ENCODE measurements at places on chromosomes 16 and 17. TPM values are rescaled to one million over a fixed set of nuclear protein-coding genes. Genes with fewer than 3 reads are reported as not detected.

The CX3CL1 gene
- not detected for total RNA-seq

DNA sequence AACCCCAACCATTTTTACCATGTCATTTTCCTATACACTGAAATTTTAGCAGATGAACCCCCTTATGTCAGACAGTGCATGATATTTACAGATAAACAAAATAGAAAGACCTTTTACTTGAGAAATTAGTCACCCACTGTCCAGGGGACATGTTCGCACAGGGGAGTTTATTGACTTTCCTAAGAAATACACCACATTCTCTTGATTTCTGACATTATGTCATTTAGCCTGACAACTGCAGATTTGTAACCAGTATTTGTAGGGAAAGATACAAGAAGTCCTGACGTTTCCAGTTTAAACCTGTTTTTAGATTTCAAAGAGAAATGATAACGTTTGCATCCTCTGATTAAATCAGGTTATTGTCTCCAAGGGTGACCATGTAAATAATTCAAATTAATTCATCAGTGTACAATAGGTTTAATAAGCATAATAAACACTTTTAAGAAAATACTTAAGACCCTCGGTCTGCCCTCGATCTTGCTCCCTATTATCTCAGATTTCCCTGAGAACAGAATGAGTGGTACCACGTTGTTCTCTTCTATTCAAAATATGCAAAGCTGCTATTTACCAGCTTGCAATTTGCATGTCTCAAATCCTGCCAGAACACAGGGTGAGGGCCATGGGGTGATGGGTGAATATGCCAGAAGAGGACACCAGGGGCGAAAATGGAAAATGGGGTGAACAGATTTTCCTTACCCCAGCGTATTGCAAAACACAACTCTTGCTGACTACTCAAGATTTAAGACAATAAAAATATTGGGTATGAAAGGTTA, 2.1 kb upstream of the LYRM9 start:
- peaks cover 43% of the 10 kb centered on the region for H3K27me3 ChIP-seq
- H3K36me3 ChIP-seq = no peaks in the 10 kb centered on the region
- DNase-seq = no peak
- H3K4me3 ChIP-seq = no peak overlapping the region

DNA sequence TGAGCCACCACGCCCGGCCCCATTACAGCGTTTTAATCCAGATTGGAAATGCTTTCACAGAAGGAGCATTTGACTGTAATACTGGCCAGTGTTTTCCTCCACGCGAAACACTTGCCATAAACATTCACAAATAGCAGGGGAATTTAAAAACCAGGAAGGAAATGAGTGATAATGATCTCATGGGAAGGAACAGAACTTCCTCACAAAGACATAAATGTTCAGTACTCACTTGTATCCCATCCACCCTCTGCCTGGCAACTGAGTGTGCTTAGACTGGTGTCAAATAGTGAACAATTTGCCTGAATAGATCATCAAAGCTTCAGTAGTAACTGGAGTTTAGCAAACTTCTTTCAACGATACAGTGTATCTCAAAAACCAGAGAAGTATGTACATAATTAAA, 54.1 kb downstream of the PSMD12 start:
- no peak for DNase-seq
- H3K27ac ChIP-seq = no peak overlapping the region
- no peaks in the 10 kb centered on the region for H3K36me3 ChIP-seq
- no peak overlapping the region for H3K4me3 ChIP-seq
- H3K27me3 ChIP-seq = no peaks in the 10 kb centered on the region

DNA sequence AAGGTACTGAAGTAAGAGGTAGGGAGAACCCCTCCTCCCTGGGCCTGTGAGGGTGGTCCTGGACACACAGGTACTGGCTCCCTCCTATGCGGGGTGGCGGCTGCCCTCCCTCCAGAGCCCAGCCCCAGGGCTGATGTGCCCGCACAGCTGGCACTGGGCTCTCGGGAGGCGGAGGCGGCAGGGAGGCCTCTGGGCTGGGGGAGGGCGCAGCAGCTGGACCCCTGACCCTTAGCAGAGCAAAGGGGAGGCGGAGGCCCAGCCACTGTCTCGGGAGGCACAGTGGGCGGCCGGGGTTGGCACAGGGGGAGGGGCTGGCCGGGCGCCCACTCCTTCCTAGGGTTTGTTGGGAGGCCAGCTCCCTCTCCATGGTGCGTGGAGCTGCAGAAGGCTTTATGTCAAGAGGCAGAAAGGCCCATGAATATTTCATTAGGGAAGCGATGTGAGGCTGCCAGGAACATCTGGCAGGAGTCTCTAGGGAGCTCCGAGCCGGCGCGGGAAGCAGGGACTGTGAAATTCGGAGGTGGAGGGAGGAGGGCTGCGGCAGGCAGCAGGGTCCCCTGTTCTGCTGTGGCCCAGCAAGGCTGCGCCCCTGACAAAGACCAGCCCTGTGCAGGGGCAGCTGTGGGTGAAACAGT, 44.1 kb upstream of the ACSF3 start:
- DNase-seq = no peak
- no peak overlapping the region for H3K4me3 ChIP-seq
- no peak overlapping the region for H3K27ac ChIP-seq
- H3K4me1 ChIP-seq = no peaks in the 10 kb centered on the region

DNA sequence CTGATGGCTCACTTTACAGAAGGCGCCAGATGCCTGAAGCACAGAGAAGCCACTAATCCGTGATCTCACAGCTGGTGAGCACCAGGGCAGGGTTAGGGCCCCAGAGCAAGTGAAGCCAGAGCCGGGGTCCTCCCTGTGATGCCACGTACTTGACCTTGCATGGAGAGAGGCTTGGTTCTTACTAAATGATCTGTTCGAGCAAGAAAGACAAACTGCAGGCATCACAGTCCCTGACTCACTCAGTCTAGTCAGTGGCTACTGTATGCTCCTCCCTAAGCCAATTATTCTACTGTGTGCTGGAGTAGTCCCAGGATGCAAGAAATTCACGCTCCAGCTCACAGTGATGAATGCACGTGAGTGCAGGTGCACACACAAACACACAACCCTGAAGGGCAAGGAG, 55.4 kb downstream of the SDK2 start:
- H3K27me3 ChIP-seq = no peaks in the 10 kb centered on the region
- H3K4me1 ChIP-seq = peaks cover 59% of the 10 kb centered on the region
- no peak for DNase-seq
- H3K27ac ChIP-seq = no peak overlapping the region
- H3K36me3 ChIP-seq = no peaks in the 10 kb centered on the region

GRCh38 chr17:74305865-74306654, 20.0 kb upstream of the KIF19 start:
- peaks cover 7% of the 10 kb centered on the region for H3K27me3 ChIP-seq
- peaks cover 24% of the 10 kb centered on the region for H3K4me1 ChIP-seq
- H3K36me3 ChIP-seq = no peaks in the 10 kb centered on the region

DNA sequence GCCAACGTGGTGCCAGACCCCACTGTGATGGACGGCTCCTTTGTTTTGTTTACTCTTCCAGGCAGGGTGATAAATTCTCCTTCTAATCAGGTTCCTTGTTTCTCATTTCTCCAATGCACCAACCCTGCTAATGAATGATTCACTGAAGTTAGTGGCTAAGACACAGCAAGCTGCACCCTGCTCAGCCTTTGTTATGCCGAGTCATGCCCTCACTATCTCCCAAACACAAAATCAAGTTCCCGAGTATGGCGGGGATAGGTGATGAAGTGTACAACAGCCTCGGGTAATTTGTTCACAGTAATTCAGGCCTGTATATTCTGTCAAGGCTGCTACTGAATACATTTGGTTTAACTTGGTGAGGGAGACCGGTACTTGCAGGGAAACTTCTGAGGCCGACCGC, 83.8 kb upstream of the HS3ST4 start:
- no peak overlapping the region for H3K4me3 ChIP-seq
- H3K27me3 ChIP-seq = no peaks in the 10 kb centered on the region
- H3K4me1 ChIP-seq = no peaks in the 10 kb centered on the region
- no peak for DNase-seq
- no peaks in the 10 kb centered on the region for H3K36me3 ChIP-seq

GRCh38 chr17:52025236-52025635, 133.3 kb downstream of the CA10 start:
- H3K4me3 ChIP-seq = no peak overlapping the region
- no peaks in the 10 kb centered on the region for H3K36me3 ChIP-seq
- H3K27me3 ChIP-seq = no peaks in the 10 kb centered on the region

- peaks cover 12% of the 10 kb centered on the region for H3K36me3 ChIP-seq
- H3K4me1 ChIP-seq = no peaks in the 10 kb centered on the region
- H3K27ac ChIP-seq = no peak overlapping the region
- no peak for DNase-seq
- H3K27me3 ChIP-seq = peaks cover 2% of the 10 kb centered on the region
Observed at GRCh38 chr16:12659871-12660270, 143.8 kb downstream of the CPPED1 start.

DNA sequence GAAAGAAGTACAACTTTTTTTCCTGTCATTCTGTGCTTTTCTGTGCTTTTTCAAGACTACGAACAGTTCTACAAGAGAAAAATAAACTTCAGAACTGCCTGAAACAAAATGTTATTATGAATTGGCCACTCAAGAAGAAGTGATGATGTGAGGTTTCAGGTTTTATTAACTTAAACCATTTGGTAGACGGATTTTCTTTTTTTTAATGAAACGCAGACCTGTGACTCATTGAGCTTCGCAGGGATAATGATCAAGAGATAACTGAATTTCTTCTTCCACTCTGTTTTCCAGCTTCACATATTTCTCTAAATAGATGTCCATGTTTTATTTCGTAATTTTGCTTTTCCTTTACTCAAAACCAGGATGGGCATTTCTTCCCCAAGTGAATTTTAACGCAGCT, 32.7 kb downstream of the AIPL1 start:
- H3K4me3 ChIP-seq = no peak overlapping the region
- peaks cover 2% of the 10 kb centered on the region for H3K27me3 ChIP-seq
- H3K27ac ChIP-seq = no peak overlapping the region
- H3K36me3 ChIP-seq = no peaks in the 10 kb centered on the region
- no peaks in the 10 kb centered on the region for H3K4me1 ChIP-seq

The OR2C1 gene
- not detected for total RNA-seq

The SLC5A11 gene
- 0.07 TPM for total RNA-seq

The CACNG1 gene
- not detected for total RNA-seq

The TSPAN10 gene
- 0.66 TPM for total RNA-seq

The METTL22 gene
- 32.0 TPM for total RNA-seq

DNA sequence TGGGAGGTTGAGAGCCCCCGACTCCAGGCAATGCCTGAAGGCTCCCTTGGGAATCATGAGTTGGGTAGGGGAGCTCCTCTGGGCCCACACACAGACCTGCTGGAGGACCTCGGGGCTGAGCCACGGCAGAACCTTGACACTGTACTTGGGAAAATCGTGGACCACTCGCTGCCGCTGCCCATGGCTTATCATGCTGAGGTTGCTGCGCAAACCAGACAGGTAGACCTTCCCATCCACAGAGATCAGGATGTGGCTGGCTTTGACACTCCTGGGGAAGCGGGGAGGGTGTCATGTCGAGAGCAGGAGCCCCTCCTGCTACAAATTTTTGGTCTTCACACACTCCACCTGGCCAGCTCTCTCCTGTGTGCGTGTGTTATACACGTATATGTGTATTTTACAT, 7.2 kb upstream of the LIMD2 start:
- DNase-seq = no peak
- H3K4me3 ChIP-seq = peak overlapping the region; percentile 5
- H3K27ac ChIP-seq = peak overlapping the region; percentile 23
- H3K27me3 ChIP-seq = no peaks in the 10 kb centered on the region
- H3K4me1 ChIP-seq = peaks cover 63% of the 10 kb centered on the region
- H3K36me3 ChIP-seq = peaks cover 32% of the 10 kb centered on the region

DNA sequence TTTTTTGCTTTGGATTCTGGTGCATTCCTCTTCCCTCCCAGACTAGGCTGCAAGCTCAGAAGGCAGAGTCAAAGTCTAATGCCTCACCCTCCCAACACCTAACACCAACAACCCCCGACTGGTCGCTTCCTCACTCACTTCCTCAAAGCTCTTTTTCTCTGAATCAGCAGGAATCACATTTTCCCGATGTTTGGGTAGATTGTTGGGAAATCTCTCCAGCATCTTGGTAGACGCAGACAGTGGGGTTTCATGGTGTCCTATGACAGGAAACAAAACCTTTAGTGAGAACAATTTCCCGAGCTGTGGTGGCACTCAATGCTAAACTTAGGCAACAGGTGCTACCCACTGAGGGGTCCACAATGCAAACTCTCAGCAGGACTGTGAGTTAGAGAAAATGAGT, 39.9 kb upstream of the ICAM2 start:
- H3K4me3 ChIP-seq = peak overlapping the region; percentile 2
- H3K27me3 ChIP-seq = no peaks in the 10 kb centered on the region
- peak overlapping the region; percentile 91 for H3K27ac ChIP-seq
- H3K36me3 ChIP-seq = peaks cover 78% of the 10 kb centered on the region

- peaks cover 60% of the 10 kb centered on the region for H3K36me3 ChIP-seq
- H3K27me3 ChIP-seq = no peaks in the 10 kb centered on the region
- peak overlapping the region; percentile 86 for H3K4me3 ChIP-seq
- DNase-seq = peak; percentile 44
- H3K4me1 ChIP-seq = peaks cover 84% of the 10 kb centered on the region
- H3K27ac ChIP-seq = peak overlapping the region; percentile 97
Observed at GRCh38 chr17:17181666-17182597, 24.2 kb downstream of the PLD6 start.

DNA sequence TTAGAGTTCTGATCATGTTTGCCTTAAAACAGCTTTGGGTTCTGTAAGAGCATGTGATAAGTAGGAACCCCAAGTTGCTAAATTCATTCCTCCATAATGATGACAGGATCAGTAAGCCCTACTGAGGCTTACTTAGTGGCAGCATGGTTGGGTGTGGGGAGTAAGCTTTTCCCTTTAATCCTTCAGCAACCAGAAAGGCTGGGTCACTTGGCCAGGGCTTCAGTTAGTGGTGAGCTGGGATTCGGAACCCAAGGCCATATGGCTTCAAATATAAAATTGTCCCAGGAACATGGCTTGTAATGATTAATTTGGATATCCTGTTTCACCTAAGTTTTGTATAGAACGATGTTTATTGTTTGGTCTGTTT, 850 bp downstream of the GINS3 start:
- H3K36me3 ChIP-seq = peaks cover 14% of the 10 kb centered on the region
- H3K27ac ChIP-seq = peak overlapping the region; percentile 95
- H3K4me3 ChIP-seq = peak overlapping the region; percentile 95
- H3K4me1 ChIP-seq = peaks cover 21% of the 10 kb centered on the region

- no peak overlapping the region for H3K4me3 ChIP-seq
- H3K27ac ChIP-seq = no peak overlapping the region
- no peak for DNase-seq
- no peaks in the 10 kb centered on the region for H3K36me3 ChIP-seq
Observed at GRCh38 chr17:39082482-39082881, 69.0 kb downstream of the PLXDC1 start.

DNA sequence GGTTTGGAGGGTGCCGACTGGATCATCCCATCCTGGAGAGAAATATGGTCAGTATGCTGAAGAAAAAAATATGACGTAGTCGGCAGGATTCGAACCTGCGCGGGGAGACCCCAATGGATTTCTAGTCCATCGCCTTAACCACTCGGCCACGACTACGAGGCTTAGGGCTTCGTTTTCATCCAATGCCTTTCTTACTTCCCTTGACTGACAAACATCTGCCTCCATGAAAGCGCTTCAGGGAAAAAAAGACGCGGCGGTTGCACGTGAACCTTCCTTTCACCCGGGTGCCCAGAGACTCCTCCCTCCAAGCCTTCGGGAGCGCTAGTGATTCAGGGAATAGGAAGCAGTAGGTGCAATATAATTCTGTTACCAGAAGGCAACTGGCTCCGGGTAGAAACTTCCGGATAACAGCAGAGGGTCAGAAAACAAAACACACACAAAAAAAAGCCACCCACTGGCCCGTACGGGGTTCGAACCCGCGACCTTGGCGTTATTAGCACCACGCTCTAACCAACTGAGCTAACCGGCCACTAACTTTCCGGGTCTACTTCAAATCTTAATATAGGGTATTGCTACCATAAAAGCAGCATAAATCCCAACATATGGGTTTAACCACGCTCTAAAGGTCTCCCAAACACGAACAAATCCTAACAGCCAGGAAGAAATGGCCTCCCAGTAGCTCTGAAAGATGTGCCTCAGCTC, 16.3 kb upstream of the AURKB start:
- peak; percentile 16 for DNase-seq
- peak overlapping the region; percentile 94 for H3K27ac ChIP-seq
- peaks cover 46% of the 10 kb centered on the region for H3K4me1 ChIP-seq
- peaks cover 13% of the 10 kb centered on the region for H3K27me3 ChIP-seq
- peak overlapping the region; percentile 70 for H3K4me3 ChIP-seq
